ENCODE measurements at places on chromosomes 7 and 10.
A peak's percentile ranks its signal among the peaks of the same experiment; 100 is the strongest.

- no peak for DNase-seq
Measured at GRCh38 chr10:89440226-89441009, 26.1 kb downstream of the IFIT5 start.

DNA sequence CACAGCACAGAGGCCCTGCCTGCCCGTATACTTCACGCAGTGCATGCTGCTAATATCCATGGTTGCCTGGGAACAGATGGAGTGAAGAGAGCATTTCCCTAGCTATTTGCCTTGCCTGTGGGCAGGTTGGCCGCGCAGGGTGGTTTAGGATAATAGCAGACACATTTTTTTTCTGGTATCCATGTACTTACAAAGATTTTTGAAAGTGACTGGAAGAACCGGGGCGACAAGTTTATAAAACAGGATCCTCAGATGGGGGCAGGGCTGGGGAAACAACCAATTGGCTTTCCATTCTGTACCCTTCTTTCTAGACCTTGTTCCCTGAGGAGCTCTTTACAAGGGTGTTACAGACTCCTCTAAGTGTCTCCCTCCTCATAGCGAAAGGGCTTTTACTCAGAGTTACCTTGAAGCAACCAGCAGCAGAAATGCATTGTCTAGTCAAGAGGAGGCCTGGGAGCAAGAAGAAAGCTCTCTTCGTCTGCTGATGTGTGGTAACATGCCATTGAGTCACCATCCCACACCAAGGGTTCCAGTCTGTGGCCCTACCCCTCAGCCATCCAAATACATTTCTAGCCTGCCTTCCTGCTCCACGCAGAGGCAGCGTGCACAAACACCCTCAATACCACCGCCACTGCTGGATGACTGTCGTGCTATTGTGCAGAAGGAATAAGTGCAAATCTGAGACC lies 31.5 kb downstream of the MTURN start:
- no peak for DNase-seq

- peak; percentile 22 for DNase-seq
Measured at GRCh38 chr10:6579904-6580278, at the start of gene PRKCQ. TSS of gene PRKCQ (minus strand) at chr10:6580276. CDS start at chr10:6515135, 65,141 bp downstream.

- no peak for DNase-seq
Measured at GRCh38 chr10:53786236-53786900, 1013.8 kb upstream of the MBL2 start.

- DNase-seq: no peak
Measured at GRCh38 chr7:129719980-129720732, 108.6 kb downstream of the NRF1 start.

GRCh38 chr7:3518546-3518945 lies 217.5 kb downstream of the SDK1 start:
- DNase-seq: peak; percentile 51

DNA sequence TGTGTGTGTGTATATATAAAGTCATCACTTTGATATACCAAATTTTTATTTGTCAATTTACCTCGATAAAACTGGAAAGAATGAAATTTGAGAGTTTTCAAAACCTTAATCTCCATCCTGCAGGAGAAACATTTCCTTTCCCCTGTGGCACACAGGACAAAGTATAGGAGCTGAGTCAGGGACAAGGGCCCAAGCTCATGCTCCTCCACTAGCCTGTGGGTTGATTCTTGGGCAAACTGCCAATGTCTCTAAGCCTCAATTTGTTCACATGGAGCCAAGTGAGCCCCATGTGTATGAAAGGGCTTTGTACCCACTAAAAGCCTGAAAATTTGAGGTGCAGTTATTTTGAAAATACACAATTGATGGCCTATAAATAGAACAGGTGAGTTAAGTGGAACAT lies 60.3 kb upstream of the IL6 start:
- peak; percentile 65 for DNase-seq

- DNase-seq: no peak
Measured at GRCh38 chr7:1503390-1503789, 799 bp downstream of the INTS1 start.
